CD4-positive, alpha-beta T cell treated with Interleukin-15 for 1 hour (primary cell): ENCODE measurements at places on chromosomes 4 and X.
A peak's percentile ranks its signal among the peaks of the same experiment; 100 is the strongest.

DNA sequence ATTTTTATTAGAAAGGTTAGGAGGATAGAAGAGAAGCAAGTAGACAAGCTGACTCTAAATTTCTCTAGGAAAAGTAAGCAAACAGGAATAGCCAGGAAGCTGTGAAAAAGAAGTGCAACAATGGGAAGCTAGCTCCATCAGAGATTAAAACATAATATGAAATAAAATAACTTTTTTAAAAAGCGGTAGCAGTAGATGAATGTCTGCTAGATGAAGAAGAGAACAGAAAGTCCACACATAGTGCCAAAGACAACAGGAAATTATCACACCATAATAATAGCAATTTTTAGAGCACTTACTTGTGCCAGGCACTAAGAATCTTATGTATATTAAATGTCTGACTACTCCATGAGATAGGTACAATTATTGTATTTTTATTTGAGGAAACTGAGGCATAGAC, 53.5 kb downstream of the LRBA start:
- DNase-seq = no peak

DNA sequence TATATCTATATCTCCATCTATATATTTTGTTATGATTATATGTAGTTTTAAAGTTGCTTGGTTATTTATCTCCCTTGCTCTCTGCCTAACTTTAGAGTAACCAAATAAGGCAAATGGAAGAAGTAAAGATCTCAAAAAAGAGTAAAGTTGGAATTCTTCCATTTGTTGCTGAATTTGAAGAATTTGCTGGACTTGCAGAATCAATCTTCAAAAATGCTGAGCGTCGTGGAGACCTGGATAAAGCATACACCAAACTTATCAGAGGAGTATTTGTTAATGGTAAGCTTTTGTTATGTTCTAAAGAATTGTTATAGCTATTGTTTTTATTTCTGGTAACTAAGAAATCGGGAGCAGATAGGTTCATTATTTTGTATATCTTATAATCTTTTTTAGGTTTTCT, 43.2 kb downstream of the EXOC1 start:
- DNase-seq = no peak

- no peak for DNase-seq
Observed at GRCh38 chrX:47561659-47562151, 700 bp downstream of the ARAF start.

- DNase-seq = no peak
Observed at GRCh38 chrX:94178145-94178788, 504.3 kb downstream of the FAM133A start.

DNA sequence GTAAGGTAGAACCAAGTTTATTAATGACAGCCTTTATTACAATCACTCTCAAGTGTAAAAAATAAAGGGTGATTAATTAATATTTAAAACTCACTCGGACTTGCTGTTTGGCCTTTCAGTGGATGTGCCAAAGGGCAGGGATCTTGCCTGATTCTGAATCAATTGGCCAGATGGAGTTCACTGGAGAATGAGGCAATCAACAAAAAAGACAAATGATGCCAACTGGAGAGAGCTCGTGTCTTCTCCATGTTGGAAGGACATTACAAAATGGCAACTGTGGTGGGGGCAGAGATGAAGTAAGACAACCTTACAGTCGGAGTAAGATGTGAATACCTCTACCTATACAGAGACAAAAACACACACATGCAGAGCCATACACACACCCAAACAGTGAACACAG, 188.0 kb downstream of the TSPAN5 start:
- no peak for DNase-seq

DNA sequence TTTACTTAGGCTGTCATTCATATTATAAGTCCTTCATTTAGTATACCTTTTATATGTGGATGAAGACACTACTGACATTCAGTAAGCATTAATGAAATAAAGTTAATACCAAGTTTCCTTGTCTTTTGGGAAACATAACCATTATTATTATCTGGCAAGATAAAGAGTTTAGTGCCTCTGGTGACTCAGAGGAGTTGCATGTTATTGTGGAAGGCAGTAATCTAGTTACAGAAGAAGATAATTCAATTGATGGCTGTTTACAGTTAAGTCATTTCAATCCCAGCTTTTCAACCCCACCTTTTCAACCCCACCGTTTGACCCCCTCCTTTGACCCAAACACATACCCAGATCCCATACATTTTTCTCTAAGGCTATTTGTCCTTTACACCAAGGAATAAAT, 143.8 kb downstream of the FANCB start:
- DNase-seq = no peak

DNA sequence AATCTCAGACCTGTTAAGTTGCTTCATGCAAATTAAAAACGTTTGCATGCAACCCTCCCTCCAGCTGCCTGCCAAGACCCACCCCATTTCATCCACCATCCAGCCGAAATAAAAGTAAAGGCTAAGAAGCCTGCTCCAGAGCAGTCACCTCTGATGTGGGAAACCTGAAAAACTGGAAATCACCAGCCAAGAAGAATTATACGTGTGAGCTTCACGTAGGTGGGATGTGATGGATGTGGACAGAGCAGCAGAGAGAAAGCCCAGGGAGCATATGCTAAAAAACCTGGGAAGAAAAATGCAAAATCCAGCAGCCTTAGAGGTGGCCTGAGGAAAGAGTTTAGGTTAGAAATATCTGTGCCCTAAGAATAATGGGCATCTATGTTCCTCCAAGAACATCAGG, 160.6 kb upstream of the STS start:
- no peak for DNase-seq

- DNase-seq = no peak
Observed at GRCh38 chr4:53605783-53606182, 14.5 kb upstream of the LNX1 start.

DNA sequence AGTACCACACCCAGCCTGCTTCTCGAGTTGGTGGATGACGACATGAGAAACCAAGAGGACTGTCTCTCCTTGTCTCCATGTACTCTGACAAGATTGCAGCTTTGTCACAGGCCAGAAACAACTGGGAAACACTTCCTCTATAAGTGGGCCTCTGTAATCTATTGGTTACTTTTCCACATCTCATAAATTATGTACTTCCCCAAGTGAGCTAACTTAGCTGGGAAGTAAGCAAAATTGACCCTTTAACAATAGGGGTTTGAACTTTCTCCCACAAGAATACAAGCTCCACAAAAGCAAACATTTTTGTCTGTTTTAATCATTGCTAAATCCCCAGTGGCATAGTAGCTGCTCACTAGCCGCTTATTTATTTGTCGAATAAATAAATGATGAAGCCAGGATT, 14.1 kb upstream of the USO1 start:
- DNase-seq = no peak

DNA sequence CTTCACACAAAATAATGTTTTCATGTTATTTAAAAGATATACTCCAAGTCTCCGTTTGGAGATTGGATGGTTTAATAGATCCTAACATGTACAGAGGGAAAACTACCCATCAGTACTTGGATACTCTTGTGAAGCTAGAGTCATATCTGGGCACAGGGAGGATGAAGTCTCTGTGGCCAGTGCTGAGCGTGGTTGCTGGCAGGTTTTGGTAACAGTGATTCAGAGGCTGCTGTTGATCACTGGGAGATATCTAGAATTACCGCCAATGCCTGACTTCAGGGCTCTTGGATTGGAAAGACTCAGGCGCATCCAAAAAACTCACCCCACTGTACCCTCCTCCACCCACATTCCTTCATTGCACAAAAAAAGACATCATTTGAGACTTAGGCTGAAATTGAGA, 107.2 kb upstream of the PGRMC2 start:
- no peak for DNase-seq

DNA sequence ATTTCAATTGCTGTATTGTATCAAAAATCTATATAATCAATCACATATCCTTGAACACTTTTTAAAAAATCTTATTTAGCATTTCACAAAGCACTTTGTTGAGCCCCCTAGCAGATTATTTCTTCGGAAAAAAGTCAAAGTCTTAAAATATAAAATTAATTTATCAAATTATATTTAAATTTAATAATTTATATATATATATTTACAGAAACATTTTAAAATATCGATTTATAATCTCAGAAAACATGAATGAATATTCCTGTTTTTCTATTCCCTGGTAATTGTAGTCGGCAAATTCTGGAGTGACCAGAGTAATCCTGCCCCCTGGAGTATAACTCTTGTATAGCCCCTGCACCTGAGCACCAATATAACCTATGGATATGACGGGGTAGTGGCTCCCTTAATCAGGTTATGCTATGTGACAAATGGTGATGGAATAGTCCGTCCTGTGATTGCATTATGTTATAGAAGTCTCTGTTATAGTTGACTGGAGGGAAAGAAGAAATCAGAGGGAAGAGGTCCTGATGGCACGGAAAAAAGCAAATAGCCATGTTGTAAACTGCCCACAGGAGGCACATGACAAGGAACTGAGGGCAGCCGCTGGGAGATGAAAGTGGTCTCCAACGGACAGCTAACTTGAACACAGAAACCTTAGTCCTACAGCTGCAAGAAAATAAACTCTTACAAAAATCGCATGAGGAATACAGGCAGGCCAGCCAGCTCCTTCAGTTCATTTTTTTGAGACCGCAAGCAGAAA, 1092.3 kb downstream of the ARAP2 start:
- DNase-seq = no peak

GRCh38 chrX:47214435-47215077, 3.9 kb upstream of the CDK16 start:
- DNase-seq = no peak

- no peak for DNase-seq
Observed at GRCh38 chr4:169745291-169745690, 12.5 kb downstream of the HPF1 start.

DNA sequence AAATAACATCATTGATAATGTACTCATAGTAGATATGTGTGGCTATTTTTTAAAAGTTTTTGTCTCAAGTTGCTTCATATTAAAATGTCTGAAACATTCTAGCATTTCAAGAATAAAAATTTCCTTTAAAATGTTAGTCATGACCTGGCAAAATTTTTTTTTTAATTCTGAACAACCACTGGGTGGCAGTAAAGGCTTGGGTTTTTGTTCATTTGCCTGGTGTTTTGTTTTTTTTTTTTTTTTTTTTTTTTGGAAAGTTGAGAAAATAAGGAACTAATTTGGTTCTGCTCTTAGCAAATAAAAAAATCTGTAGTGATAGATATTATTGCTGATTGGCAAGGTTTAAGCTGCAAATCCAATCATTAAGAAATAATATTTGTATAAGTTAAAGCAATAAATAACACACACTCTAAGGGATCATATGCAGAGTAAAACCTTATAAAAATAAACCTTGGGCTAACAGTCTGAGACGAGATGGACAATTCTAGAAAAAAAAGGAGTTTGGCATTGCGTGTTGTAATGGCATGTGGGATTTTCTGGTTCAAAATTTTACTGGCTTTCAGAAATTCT, 81.4 kb downstream of the CEP44 start:
- no peak for DNase-seq

DNA sequence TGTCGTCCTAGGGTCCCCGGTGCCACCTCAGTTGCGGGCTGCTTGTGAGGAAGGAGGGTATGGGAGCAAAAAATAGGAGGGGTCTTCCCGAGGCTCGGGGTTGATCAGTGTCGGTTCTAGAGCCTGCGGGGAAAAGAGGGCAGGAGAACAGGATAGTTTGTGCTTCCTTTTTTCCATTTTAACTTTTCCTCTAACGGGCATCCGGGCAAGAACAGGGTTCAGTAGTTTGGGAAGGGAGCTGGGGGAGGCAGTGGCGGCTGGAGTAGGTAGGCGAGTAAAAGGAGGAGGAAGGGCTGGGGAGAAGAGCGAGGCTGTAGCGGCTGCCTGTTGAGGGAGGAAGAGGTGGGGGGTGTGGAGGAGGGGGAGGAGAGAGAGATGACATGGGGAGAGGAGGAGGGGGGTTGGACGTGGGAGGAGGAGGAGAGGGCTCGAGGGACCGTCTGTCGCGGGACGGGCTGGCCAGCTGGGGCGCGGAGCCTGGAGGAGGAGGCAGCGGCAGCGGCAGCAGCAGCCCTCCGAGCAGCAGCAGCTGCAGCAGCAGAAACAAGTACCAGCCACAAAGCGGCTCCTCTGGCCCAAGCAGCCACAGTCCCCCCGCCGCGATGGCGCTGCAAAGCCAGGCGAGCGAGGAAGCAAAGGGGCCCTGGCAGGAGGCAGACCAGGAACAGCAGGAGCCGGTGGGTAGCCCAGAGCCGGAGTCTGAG, at the start of gene SLC16A2:
Gene SLC16A2, plus strand, starts transcription at position 458 of the 704 bp plus-strand sequence. Its CDS starts 145 bp downstream, at position 603.
- DNase-seq = peak; percentile 28

DNA sequence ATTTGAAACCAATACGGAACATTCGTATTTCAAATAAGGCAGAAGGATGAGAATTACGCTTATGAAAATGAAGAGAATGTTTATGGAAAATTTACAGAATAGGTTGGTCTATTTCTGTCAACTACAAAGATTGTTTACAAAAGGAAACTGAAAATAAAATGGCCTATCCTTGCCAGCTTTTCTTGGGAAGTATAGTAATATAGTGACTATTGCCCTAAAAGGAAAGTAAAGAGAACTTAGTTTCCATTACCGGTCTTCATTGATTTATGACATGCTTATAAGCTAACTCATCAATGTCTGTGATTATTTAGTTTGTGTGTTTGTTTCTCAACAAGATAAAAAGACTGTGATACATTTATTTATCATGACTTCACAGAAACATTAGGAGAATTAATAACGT, 2.9 kb upstream of the SPRY1 start:
- no peak for DNase-seq

GRCh38 chr4:89929425-89930159, 34.9 kb downstream of the MMRN1 start:
- DNase-seq = peak; percentile 17

DNA sequence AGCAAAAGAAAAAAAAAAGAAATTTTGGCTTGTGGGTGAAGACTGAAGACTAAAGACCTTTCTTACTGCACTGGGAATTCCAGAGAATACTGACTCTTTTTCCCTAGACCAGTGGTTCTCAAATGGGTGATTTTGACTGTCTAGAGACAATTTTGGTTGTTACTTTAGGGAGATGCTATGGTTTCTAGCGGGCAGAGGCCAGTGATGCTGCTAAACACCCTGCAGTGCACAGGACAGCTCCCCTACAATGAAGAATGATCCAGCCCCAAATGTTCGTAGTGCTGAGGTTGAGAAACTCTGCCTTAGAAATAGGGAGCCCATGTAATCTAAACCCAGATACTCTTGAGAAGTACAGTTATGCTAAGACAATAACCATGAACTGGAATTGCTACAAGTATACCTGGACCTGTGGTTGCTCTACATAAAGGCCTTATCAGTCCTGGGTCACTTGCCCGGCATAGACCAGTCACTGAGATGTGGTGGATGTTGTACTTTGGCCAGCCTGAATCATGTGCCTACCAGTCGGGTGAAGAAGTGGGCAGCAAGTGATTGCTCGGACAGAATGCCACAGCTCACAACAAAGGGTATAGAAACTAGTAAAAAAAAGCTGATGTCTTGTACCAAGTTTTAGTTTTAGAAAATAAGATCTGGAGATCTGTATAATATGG, 16.0 kb downstream of the ARHGAP10 start:
- no peak for DNase-seq
